ENCODE measurements at places on chromosomes 6 and 20.

GRCh38 chr6:24936641-24937317 is 1.0 kb upstream of the RIPOR2 start:
- H3K4me3 ChIP-seq, result no peak overlapping the region
- H3K36me3 ChIP-seq, result no peaks in the 10 kb centered on the region
- H3K27ac ChIP-seq, result peak overlapping the region; percentile 34
- peaks cover 53% of the 10 kb centered on the region for H3K4me1 ChIP-seq
- no peak for DNase-seq

DNA sequence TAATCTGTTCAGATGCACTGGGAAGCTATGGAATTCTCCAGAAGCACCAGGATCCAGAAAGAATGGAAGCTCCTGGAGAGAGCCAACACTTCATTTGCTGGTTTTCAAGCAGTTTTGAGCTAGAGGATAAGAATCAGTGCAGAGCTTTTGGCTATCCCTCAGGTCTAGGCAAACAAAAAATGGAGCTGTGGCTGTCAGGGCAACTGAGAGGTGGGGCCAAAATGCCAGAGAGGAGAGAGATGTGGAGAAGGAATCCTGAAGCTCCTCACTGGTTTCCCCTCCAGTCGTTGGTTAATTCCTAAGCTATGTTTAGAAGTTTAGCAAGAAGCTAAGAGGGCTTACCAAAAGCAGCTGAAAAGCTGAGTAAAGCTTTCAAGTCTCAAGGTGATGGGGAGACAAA is 294.2 kb upstream of the JARID2 start:
- no peak overlapping the region for H3K27ac ChIP-seq
- H3K36me3 ChIP-seq, result no peaks in the 10 kb centered on the region
- DNase-seq, result no peak
- no peaks in the 10 kb centered on the region for H3K4me1 ChIP-seq
- H3K4me3 ChIP-seq, result no peak overlapping the region
- no peaks in the 10 kb centered on the region for H3K27me3 ChIP-seq

GRCh38 chr6:148461986-148462577 is 119.4 kb downstream of the SASH1 start:
- H3K36me3 ChIP-seq, result no peaks in the 10 kb centered on the region
- no peak overlapping the region for H3K27ac ChIP-seq
- H3K4me1 ChIP-seq, result no peaks in the 10 kb centered on the region
- H3K27me3 ChIP-seq, result peaks cover 13% of the 10 kb centered on the region
- H3K4me3 ChIP-seq, result no peak overlapping the region

GRCh38 chr6:166935353-166935752 is 21.0 kb downstream of the RNASET2 start:
- peaks cover 11% of the 10 kb centered on the region for H3K4me1 ChIP-seq
- DNase-seq, result no peak
- H3K27ac ChIP-seq, result no peak overlapping the region
- H3K36me3 ChIP-seq, result peaks cover 28% of the 10 kb centered on the region

GRCh38 chr6:75204217-75204958 is 1.5 kb downstream of the COL12A1 start:
- H3K36me3 ChIP-seq, result no peaks in the 10 kb centered on the region
- DNase-seq, result no peak
- no peak overlapping the region for H3K27ac ChIP-seq
- no peaks in the 10 kb centered on the region for H3K4me1 ChIP-seq
- no peak overlapping the region for H3K4me3 ChIP-seq

DNA sequence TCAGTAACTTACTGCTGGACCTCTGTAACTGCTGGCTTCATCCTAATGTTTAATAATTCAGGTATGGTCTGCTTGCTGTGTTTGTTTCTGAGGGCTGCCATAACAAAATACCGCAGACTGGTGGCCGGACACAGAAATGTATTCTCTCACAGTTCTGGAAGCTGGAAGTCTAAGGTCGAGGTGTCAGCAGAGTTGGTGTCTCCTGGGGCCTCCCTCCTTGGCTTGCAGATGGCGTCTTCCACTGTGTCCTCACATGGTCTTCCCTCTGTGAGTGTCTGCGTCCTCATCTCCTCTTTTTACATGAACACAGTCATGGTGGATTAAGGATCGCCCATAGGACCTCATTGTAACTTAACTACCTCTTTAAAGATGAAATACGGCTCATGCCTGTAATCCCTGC is 389.7 kb upstream of the JARID2 start:
- DNase-seq, result no peak
- no peak overlapping the region for H3K4me3 ChIP-seq
- no peaks in the 10 kb centered on the region for H3K36me3 ChIP-seq

DNA sequence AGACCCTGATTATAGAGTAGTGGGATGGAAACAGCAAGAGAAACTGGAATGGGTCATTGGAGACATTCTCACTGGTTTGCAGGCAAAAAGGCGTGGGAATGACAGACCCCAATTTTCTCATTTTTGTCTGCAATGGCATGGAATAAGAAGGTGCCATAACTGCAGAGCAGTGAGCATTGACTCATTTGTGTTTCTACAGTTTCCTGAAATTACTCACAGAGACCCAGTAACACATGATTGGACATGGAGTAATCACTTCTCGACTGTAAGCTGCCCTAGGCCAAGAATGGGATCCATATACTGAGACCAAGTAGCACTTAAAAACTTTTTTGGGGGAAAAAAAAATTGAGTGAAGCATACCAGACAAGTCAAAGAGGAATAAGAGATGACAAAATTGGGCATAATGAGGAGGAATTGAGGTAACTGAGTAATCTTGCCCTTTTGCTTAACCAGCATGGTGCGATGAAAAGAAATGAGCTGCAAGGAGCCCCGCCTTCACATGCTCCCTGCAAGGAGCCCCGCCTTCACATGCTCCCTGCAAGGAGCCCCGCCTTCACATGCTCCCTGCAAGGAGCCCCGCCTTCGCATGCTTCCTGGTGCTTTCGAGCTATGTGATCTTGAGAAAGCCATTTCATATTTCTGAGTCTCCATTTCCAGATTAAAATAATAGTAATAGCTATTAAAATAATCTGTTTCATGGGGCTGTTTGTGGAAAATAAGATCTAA is 44.1 kb downstream of the NHSL1 start:
- no peaks in the 10 kb centered on the region for H3K27me3 ChIP-seq
- DNase-seq, result peak; percentile 12
- no peak overlapping the region for H3K4me3 ChIP-seq
- no peaks in the 10 kb centered on the region for H3K4me1 ChIP-seq
- no peaks in the 10 kb centered on the region for H3K36me3 ChIP-seq

DNA sequence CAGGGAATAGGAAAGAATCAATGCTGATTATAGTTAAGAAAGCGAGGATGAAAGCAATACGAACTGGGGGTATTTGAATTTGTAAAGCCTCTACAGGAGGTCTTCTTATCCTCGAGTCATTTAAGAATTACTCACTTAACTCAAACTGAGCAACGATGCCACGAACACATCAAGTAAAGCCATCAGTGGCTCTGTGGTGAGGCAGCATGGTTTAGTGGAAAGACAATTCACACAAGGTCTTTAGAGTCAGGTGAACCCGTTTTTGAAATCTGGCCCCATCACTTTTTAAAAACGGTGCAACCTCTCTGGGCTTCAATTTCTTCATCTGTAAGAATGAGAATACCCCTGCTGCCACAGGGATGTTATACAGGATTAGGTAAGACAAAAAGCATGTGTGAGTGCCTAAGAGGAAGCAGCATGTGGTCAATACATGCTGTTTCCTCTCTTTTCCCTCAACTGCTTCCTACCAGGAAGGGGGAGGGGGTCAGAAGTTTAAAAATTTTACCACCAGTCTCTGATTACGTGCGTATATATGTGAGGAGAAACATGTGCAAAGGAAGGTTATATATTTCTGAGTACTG is 162.0 kb downstream of the BTBD9 start:
- H3K27me3 ChIP-seq, result no peaks in the 10 kb centered on the region
- H3K27ac ChIP-seq, result no peak overlapping the region
- no peak overlapping the region for H3K4me3 ChIP-seq

DNA sequence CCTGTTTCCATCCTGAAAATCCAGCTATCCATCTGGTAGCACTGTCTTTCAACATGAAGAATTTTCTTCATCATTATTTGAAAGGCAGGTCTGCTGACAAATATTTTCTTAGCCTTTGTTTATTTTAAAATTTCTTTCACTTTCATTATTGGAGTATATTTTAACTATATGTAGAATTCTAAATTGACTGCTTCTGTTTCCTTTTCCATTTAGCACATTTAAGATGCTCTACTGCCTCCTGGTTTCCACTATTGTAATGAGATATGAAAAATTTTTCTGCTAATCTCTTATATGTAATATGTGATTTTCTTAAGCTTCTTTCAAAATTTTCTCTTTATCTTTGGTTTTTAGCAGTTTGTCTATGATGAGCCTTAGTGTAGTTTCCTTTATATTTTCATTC is 97.3 kb downstream of the TBC1D32 start:
- H3K4me3 ChIP-seq, result no peak overlapping the region
- no peak for DNase-seq
- H3K27ac ChIP-seq, result no peak overlapping the region
- H3K27me3 ChIP-seq, result no peaks in the 10 kb centered on the region

- no peak overlapping the region for H3K27ac ChIP-seq
- no peak overlapping the region for H3K4me3 ChIP-seq
- peaks cover 87% of the 10 kb centered on the region for H3K36me3 ChIP-seq
Measured at GRCh38 chr6:79048611-79049010, 29.4 kb downstream of the PHIP start.

DNA sequence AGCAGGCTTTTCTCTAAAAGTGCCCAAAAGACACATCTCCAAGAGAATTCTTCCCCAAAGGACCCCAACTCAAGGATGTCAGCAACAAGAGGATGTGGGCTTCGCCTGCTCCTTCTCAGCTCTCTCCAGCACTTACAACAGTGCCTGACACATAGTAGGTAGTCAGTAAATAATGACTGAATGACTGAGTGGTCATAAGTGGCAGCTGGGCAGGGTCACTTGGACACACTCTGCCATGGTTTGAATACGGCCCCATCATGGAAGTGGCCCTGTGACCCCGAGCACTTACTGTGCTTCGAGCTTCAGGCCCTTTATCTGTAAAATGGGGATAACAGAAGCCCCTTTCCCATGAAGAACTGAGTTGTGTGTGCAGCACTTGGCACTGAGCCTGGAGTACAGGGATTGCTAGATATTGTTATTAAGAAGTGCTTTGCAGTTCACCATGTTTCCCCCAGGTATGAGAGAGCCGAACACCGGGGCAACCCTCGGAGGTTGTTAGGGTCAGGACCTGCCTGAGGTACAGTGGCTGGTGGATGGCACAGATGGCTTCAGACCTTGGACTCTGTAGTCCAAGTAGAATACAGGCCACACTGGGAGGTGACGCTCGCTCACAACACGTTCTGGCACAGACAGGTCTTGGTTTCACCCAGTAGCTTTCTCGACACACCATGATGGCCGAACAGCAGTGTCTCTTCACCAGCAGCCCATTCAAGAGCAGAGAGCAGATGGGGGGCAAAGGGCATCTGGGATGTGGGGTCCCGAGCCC is 56.0 kb downstream of the NOL4L start:
- peaks cover 29% of the 10 kb centered on the region for H3K4me1 ChIP-seq
- no peak overlapping the region for H3K4me3 ChIP-seq
- no peaks in the 10 kb centered on the region for H3K27me3 ChIP-seq
- H3K36me3 ChIP-seq, result peaks cover 28% of the 10 kb centered on the region
- no peak for DNase-seq

All from DND-41 (cell line).